ENCODE measurements at places on chromosomes 3 and 15.
A peak's percentile ranks its signal among the peaks of the same experiment; 100 is the strongest.

DNA sequence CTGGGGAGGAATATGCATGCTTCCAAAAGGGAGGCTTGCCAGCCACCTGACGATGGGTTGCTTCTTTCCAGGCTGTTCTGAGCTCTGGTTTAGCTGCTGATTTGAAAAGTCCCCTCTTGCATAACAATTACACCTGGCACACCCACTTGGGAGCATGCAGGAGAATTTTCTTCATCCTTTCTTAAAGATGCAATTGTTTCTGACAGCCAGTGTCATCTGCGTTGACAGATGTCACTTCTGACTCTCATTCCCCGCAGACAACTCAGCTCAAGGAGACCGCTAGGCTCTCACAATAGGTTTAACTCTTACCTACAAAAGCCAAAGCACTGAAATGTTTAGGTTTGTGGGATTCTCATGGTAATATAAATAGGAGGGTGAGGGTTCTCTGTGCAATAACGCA, 185.6 kb upstream of the SYNPR start:
- DNase-seq = no peak

- DNase-seq = no peak
These were observed 26.2 kb downstream of the IFT80 start for GRCh38 chr3:160372780-160373179.

DNA sequence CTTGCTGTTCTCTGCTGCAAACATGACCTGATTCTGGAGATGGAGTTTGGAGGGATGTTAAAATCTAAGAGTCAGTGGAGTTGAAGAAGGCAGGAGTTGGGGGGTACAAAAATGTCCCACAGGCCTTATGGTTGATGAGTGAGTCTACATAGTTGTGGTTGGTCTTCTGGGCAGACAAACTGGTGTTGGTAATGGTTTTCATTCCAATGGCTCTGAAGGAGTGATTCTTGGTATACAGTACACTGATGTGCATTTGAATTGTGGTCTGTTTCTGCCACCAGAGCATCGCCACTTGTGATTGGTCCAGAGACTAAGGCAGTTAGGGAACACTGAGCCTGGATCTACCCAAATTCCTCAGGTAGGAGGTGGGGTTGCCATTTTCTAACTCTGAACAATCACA, 514.1 kb upstream of the CFAP20DC start:
- DNase-seq = no peak

DNA sequence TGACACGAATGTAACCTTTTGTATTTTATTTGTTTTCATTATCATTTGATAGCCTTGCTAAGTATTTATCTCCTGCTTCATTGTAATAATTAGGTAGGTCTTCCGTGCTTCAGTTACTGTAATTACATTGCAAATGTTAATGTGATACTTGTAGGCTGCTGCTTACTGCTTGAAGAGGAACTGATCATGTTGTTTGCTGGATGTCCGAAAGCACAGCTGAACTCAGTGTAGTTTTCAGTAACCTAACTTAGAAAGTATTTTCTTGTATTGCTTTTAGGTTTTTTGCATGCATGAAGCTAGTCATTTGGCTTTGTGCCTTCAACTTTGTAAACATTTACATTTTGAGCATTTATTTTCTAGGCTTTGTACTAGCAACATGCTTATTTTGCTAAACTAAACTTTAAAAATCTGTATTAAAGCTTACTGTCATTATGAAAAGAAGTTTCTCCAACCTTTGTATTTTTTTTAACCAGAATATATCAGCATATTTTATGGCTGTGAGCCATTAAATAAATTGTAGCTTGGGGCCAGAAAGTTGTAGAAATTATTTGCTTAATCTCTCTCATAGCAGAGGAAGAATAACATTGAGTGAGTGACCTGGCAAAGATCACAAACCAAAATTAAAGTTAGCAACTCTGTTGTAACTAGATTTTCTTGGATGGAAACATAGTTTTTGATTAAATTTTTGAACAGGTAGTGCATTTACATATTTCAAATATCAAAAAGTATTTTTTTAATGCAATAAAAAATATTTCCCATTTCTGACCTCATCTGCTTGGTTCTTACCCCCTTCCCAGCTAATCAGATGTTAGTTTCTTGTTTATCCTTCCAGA, 30.7 kb downstream of the SACM1L start:
- DNase-seq = no peak

DNA sequence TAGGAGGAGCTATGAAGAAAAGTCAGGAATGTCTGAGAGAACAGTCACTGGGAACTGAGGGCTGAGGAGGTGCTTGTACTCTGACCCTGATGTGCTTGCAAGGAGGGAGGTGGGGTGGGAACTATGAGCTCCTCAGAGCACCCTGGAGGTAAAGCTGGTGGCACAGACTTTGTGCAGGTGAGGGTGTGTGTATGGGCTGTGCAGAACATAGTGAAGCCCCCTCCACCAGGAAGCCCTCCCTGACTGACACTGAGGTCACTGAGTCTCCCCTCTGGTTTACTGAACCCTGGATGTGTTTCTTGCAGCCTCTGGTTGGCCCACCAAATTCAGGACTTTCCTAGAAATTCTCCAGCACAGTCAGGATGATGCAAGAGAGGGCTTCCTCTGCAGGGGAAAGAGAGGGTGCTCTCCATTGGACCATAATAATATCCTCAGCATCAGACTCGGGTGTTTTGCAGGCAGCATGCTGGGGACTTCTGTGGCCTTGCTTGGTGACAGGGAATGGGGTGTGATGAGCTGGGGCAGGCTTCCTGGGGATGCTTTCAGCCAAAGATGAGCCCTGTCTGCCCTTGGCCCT, 1.5 kb upstream of the ISLR start:
- DNase-seq = no peak

DNA sequence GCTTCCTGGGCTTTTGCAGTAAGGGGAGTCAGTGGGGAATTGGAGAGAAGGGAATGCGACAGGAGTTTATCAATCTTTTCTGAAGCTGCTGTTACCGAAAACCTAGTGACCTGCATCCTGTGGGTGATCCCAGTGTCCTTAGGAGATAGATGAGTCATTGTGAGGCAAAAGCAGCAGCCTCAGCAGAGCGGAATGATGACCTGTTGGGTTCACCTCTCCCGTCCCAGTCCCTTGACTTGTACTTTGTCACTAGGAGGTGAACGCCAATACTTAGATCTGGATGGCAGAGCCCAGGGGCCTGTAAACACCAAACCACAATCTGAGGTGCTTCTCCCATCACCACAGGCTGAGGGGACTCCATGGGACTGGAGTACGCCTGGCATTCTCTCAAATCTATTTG, 17.9 kb downstream of the CDAN1 start:
- no peak for DNase-seq

DNA sequence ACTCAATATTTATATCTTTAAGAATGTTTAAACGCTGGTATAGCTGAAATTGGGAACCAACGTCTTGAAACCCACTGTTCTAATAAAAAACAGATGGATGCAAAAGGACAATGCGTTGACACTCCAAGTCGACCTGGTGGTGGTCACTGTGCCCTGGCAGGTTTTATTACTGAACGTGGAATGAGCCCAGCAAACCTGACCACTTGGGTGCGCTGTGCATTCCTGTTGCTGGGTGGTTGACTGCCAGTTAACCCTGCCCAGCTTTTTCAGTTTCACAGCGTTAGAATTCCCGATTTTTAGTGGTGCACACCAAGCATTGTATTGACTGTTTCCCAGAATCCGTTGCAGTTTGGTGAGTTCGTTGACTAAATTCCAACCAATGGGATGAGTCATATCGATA, 384.4 kb downstream of the OCA2 start:
- DNase-seq = no peak

DNA sequence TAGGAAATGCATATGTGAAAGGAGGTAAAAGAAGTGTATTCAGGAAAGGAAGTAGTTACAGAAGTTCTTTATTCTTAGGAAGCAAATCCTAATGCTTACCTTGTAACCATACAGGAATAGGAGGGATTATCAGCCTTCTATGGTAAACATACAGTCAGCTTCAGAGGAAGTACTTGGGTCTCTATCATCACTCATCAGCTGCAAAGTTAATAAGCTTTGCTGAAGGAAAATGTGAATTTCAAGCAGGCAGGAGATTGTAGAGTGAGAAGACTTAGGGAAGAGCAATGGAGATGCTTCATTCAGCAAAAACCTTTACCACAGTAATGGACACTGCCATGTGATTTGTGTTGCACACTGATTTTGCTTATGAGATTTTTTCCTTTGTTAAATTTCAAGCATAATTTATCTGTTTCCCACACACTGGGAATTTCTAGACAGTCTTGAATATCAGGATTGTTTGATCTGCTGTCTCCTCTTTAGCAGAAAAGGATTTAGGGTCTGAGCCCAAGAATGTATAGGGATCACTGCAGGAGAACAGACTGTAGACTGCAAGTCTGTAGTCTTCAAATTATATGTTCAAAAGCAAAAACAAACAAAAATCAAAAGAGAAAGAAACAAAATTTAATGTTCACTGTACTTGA, 150.8 kb downstream of the ZNF609 start:
- DNase-seq = no peak

GRCh38 chr3:174322789-174323188, 536.3 kb upstream of the NAALADL2 start:
- DNase-seq = no peak

- peak; percentile 29 for DNase-seq
These were observed 29.2 kb downstream of the NEO1 start for GRCh38 chr15:73081321-73081958.

DNA sequence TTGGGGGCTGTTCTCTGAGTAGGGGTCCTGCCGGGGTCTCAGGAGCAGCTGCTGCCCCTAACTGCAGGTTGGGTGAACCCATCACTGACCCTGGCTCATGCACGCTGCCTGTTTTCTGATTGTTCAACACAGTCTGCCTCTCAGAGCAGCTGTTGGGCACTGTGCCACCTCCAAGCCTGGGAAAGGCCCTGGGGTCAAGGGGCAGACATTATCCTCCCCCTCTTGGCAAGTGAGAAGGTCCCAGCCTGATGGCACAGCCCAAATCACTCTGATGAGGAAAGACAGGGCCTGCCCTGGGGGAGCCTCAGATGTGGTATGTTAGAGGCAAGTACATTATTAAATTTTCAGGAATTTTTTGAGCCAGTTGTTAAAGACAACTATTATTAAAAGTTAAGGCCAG, 14.1 kb upstream of the GNAT1 start:
- DNase-seq = no peak

GRCh38 chr3:2741516-2741915, 368.7 kb downstream of the IL5RA start:
- DNase-seq = no peak

GRCh38 chr15:35139822-35140221, 54.7 kb upstream of the NANOGP8 start:
- no peak for DNase-seq

DNA sequence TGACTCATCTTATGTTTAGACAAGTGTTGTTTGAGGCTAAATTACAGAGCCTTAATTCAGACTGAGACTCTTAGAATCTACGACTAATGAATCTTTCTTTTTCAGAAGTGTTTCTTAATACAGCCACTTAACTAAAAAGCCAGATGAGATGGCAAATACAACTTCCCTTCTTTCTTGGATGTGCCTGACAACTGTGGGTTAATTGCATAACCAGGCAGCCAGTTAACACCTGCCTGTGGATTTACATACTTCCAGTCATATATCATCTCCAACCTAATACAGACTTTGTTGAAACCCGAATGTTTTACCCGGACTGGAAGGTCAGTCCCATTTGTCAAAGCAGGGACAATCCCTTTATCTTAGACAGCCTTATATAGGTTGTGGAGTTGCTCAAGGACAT, 297.6 kb downstream of the VPS13C start:
- no peak for DNase-seq

GRCh38 chr15:62278534-62278933, 113.4 kb upstream of the C2CD4B start:
- DNase-seq = no peak

GRCh38 chr15:39588531-39589192, 7.8 kb downstream of the THBS1 start:
- no peak for DNase-seq

- DNase-seq = no peak
These were observed 210.8 kb downstream of the TBC1D2B start for GRCh38 chr15:77866596-77867125.

- DNase-seq = no peak
These were observed 42.1 kb downstream of the CTDSPL start for GRCh38 chr3:37903734-37904133.

GRCh38 chr3:14969671-14970070, 22.3 kb downstream of the NR2C2 start:
- no peak for DNase-seq

- peak; percentile 69 for DNase-seq
These were observed 43.5 kb upstream of the BDH1 start for GRCh38 chr3:197599089-197599765.
